AG08396 (cell line): ENCODE measurements at places on chromosomes 16 and 17.

GRCh38 chr16:89085755-89086154 lies 7.9 kb upstream of the ACSF3 start:
- DNase-seq: no peak

GRCh38 chr17:82236142-82236971 lies 7.5 kb downstream of the SLC16A3 start:
- DNase-seq: peak; percentile 77

DNA sequence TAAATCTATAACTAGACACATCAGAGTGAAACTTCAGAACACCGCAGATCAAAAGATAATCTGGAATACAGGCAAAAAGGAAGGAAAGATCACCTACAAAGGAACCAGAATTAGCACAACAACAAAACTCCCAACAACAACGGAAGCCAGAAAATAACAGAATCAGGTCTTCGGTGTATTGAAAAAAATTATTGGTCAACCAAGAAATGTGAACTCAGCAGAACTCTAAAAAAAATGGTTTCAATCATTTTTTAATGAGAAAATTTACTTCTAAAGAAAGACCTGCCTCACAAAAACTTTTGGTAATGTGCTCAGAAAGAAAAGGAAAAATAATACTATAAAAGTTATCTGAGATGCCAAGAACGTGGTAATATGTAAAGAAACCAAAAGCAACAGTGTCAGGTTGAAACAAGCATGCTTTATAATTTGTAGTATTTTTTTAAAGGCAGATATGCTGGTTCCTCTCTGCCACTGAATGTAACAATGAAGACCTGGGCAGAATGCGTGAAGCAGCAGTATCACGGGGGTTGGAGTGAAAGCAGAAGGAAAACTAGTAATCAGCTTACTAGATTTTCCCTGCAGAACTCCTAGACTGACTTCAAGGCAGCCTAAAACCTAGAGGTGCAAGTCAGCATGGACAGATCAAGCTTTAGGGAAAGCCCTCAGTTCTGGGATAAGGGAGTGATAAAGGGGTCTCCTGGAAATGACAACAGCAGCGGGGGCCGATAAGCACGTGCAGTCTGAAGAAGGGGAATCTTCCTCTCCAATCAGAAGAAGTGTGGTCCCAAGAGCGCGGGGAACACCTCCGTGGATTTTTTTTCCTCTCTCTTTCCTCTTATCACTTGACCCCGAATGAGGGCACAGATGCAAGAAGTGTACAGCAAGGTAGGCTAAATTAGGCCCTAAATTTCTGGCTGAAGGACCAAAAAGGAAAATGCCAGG lies 80.9 kb upstream of the TEKT1 start:
- no peak for DNase-seq

DNA sequence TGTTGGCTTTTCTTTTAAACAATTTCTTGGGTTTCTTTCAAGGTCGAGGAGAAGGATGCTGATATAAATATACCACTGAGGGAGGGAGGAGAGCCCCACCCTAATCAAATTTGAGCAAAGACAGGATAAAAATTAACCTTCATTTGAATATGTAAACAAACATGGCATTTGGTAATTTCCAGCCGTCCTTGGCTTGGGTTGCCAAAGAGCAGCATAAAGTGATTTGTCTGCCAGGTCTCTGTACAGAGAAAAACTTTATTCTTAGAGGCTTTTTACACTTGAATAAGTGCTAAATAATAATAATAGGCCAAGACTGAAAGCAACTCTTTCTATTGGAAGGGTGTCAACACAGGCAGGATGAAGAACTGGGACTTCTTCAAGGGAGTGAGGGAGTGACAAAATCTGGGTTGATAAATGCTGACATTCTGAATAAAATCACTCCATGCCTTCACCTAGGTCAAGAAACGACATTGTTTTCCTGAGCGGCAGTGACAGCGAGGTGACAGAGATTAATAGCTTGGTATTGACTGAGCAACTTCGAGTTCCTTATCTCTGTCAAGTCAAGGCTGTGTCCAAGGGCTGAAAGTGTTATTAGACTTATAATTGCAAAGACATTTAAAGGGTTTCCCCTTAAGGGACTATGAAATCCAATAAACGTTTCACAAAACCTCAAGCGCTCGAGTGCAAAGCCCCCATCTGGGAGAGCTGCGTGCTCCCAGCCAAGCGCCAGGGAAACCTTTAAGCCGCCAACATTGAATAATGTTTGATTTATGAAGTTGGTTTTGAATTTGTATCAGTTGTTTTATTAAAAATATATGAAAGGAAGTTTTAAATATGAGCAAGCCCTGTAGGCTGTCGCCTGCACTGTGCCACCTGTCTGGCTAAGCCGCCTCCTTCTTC lies 269.5 kb upstream of the N4BP1 start:
- no peak for DNase-seq

- DNase-seq: no peak
Observed at GRCh38 chr17:74196541-74197317, 6.7 kb upstream of the RPL38 start.

DNA sequence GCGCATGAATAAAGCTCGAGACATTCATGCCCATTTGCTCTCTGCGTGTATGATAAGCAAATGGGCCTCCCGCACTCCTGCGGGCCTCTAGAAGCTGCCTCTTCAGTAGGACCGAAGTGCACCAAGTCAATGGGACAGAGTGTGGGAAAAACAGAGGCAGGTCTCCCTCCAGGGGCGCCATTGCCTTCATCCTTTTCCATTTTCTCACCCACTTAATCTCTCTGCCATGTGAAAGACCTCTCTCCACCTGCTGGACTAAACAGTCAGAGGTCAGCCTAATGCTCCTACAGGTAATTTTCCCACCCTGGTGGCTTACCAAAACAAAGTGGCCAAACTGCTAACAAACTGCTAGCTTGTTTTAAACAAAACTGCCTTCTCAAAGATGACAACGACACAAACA lies 210.9 kb downstream of the ZFHX3 start:
- no peak for DNase-seq

- DNase-seq: no peak
Observed at GRCh38 chr17:32120141-32120540, 22.2 kb upstream of the RHOT1 start.

- peak; percentile 64 for DNase-seq
Observed at GRCh38 chr17:28370035-28370743, at the start of gene VTN. Gene VTN (minus strand): TSS chr17:28370307. CDS start chr17:28370203, 104 bp downstream.

DNA sequence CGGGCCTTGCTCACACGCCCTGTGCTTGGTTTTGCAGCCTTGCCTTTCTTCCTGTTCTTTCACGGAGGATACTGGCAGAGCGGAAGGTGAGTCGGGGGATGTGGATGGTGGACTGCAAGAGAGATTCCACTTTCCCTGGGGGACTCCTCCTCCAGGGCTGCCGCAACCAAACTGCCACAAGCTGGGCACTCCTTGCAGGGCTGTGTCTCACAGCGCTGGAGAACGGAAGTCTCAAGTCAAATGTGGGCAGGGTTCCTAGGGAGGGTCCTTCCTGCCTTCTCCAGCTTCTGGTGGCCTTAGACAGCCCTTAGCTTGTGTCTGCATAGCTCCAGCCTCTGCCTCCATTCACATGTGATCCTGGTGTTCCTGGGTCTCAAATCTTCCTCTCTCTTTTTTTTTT lies 11.4 kb upstream of the BIRC5 start:
- DNase-seq: no peak

- DNase-seq: no peak
Observed at GRCh38 chr17:83186226-83186625, 106.8 kb downstream of the METRNL start.
